ENCODE measurements at places on chromosomes 3 and 15.
A peak's percentile ranks its signal among the peaks of the same experiment; 100 is the strongest.

DNA sequence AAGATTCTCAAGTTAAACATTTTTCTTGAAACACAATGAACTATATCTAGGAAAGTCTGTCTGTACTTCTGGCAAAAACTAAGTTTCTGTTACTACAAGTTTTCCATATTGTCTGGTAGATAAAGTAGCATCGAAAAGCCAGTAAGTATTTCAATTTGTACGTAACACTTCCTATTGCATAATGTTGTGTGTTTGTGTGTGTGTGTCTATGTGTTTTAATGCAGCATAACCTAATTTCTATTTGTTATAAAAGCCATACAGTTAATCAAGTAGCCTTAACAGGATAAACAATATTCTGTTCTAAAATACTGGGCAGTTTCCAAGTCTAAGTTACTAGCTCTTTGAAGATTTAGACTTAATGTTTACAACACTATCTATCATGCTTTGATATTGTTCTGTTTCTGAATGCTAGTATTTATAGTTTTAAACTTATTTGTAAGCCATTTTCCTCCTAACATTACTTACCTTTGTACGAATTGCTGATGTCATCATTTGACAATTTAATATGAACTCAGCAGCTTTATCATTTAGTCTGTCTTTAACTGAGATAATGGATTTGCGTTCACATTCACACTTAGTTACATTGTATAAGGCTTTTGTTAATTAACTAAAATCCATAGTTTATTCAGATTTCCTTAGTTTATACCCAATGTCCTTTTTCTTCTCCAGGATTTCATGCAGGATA lies 163.9 kb downstream of the CBLB start:
- DNase-seq = no peak

DNA sequence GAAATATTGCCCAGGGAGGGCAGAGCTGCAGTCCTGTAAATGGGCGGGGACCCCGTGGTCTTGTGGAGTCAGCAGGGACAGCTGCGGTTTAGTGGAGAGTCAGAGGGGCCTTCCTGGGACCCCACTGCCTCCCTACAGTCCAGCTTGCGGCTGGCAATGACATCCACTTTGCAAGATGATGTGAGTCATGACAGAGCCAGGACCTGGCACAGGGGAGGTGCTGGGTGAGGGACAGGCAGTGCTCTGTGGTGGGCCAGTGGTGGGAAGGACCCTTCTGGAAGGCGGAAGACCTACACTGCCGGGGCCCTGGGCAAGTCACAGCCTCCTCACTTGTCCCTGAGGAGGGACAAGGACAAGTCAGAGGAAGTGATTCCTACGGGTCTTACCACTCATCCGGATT lies 17.8 kb downstream of the APBA2 start:
- DNase-seq = no peak

GRCh38 chr15:50365570-50365969 lies 10.6 kb upstream of the GABPB1 start:
- DNase-seq = no peak

DNA sequence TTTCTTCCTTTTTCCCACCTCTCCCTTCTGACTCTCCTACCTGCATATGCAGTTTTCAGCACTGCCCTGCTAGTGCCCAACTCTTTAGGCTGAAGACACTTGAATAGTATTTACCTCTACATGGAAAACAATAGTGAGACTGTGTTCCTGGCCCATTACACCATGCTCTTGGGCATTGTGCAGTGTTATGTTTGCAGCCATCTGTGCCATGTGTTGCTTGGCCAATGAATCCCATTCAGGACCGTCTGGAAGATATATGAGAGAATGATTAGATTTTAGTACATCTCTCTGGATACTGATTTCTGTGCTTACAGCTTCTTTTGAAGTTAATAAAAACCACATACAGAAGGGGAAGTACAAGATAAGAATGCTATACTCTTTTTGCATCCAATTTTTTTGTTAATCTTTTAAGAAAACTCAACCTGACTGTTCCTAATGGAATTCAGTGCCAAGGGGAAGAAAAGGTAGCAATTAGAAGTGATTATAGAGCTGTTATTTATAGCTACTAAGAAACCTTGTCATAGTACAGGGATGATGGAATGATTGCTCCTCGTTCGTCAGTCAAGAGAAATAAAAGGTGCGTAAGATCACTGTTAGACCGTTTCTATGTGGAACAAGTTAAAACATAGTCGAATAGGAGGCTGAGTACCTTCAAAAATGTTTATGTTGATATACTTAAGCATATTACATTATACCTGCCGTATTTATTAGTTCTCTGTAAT lies 58.9 kb downstream of the TMEM41A start:
- DNase-seq = no peak

GRCh38 chr3:63473641-63474166 lies 178.8 kb upstream of the SNTN start:
- no peak for DNase-seq

- DNase-seq = no peak
Observed at GRCh38 chr15:52204657-52205056, 13.5 kb upstream of the GNB5 start.

DNA sequence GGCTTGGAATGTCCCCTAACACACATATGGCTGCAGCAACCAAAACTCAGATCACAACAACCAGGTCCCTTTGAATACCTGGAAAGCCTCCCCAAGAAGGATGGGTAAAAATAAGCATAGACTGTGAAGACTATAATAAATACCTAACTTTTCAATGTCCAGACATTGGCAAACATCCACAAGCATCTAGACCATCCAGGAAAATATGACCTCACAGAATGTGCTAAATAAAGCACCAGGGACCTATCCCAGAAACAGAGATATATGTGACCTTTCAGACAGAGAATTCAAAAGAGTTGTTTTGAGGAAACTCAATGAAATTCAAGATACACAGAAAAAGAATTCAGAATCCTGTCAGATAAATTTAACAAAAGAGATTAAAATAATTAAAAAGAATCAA lies 109.2 kb downstream of the NEDD4 start:
- DNase-seq = no peak

DNA sequence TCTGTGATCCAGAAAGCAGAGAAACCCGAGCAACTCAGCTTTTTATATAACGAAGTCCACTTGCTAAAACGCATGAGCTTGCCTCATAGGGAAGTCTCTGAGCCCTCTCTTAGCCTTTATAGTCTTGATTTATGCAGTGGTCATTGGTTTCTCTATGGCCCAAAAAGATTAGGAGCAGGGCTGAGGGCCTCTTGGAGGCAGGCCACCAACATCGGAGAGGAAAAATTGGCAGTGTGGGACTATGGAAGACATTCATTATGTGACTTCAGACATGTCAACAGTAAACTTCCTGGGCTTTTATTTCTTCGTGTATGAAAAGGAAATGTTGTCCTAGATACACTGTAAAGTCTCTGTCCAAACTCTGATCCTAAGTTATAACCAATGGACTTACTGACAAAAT lies 13.5 kb downstream of the RAB8B start:
- no peak for DNase-seq

DNA sequence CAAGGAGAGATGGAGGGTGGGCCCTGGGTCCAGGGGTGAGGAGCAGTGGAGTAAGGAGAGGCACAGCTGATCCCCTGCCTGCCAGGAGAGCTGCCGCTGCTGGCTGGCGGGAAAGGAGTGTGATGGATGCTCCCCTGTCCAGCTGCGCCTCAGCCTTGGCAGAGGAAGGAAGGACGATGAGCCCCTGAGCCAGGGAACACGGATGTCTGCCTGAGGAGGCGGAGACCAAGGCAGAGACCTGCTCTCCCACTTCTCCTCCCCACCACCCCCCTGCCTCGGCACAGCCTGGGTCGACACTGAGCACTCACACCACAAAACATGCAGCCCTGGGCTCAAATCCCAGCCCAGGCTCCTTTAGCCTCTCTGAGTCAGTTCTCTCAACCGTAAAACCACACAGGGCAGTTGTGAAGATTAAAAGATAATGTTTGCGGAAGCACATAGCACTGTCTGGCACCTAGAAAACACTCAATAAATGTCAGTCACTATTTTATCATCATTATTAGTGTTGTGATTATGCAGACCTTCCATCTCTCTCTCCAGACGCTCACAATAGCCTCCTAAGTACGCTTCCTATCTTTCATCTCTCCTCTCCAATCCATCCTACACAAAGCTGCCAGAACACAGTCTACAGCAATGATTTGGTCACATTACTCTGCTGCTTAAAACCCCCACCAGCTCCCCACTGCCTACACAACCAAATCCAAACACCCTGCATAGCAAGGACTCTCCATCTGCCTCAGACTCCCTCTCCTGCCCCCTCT lies 52.2 kb downstream of the SEMA5B start:
- peak; percentile 27 for DNase-seq

DNA sequence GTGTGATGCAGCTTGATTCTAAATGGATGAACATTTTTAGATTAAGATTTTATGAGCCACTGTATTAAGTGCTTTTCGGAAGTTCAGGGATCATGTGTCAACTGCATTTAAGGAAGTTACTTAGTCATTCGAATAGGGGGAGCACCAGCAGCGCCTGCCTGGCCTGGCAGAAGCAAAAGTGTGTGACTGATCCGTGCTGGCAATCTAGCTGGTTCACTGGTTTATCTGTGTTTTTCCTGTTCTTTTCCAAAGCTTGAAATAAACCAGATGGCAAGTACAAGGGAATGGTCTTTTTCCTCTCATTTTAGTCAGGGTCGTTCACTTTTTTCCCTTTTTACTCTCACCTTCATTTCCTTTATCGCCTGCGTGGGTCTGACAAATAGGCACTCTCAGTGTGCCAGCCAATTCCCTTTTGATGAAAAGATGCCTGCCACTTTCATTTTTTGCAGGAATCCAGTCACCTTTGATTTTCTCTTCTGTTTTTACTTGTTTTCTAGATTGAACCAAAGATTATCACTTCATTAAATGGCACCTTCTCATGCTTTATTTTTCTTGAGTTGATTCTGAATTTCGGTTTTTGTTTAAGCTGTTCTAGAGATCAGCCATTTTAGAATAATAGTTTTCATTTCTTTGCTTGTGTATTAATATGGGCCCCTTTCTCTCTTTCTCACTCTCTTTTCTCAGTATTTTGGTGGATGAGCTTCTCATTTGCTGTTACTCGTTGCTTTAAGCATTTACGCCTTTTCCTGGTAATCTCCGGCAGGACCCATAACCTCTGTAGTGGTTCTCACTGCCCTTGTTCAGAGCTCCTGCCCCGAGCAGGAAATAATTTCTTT lies 2.8 kb downstream of the ABHD2 start:
- DNase-seq = peak; percentile 64

DNA sequence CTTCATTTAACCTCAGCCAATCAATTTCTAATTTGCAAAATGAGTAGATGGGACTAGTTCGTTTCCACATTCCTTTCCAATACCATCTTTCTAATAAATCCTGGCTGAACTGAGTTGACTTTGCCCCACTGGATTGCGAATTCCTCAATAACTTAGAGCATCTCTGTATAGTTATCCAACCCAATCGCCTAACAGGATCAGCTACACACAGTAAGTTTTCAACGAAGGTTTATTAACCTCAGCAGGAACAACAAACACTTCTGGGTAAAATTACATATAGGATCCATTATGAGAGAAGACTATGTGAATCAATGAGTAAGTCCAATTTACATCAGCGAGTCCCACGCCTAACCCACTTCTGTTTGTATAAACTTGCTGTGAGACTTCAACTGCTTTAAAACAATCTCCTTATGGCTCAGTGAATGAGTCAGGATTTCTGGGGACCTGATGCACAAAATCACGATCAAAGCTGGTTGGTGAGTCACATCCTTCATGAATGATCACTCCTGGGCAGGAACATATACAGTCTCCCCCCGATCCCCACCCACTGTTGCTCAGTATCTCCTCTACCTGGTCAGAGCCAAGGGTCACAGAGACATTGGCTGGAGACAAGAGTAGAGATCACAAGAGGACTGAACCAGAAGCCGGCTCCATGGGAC lies 142.8 kb downstream of the EDEM1 start:
- DNase-seq = peak; percentile 44

DNA sequence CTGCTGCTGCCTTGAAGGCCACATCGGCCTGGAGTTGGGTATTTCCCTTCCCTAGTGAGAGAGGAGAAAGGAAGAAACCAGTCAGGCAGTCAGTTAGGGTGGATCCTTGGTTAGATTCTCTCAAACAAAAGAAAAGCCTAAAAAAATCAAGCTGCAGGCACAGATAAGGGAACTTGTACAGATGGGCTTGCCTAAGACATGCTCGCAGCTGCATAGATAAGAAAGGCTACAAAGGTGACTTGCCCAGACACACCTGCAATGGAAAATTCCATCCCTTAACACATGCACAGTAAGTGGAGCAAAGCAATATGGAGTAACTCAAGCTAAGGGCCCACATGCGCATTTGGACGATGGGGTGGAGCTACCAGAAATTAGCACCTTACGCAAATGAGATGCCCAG lies 199.7 kb upstream of the ARPP21 start:
- no peak for DNase-seq

DNA sequence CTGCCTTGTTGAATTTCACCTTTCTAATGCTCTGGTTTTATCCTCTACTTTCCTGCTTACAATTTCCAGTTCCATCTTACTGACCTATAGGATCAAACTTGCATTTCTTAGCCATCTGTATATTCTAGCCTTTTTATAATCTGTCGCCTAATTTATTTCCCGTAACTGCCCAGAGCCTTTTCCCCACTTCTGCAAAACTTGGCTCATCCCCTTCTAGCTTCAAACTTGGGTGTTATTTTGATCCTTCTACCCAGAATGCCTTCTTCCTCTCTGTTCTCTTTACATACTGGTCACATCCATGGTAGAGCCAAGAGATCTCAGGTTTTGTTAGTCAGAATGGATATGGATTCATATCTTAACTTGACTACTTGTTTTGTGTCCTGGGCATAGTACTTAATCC lies 2.6 kb downstream of the SACM1L start:
- DNase-seq = no peak

DNA sequence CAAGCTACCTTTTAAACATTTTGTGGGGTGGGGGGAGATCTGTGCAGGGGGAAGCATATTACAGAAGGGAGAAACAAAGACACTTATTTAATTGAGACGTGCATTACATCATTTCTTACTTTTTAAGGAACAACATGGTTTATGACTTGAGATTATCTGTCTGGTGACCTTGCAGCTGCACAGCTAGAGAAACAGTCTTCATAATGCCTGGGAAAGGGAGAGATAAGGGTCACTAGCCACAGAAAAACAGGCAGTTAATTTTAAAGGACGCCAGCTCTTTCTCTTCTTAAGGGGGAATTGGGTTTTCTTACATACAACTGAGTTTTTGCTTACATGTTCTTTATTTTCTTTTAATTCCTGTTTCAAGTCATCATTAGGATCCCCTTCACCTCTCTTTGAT lies 147.9 kb downstream of the SST start:
- DNase-seq = no peak

DNA sequence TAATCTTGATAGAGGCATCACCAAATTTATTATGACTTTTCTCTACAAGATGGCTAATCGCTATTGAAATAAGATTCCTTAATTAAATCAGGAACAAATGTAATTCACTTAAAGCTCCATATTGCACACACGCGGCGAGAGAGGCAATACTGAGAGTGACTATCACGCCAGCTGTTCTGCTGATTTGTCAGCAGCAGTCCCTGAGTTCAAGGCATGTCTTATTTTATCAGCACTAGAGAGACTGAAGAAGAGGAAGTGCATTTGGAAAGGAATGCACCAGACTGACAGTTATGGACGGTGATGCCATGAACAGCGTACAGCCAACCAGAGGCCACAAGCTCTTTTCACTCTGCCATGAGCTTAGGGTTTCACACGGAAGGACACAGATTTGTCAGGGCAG lies 83.6 kb upstream of the SLCO3A1 start:
- DNase-seq = no peak
